ENCODE measurements at places on chromosomes 2 and 18. TPM values are rescaled to one million over a fixed set of nuclear protein-coding genes. Genes with fewer than 3 reads are reported as not detected.

Gene ALPI
- not detected for total RNA-seq

Gene LGALSL
- total RNA-seq, result 11.0 TPM

Gene CNDP1
- not detected for total RNA-seq

Gene SERPINB13
- not detected for total RNA-seq

Gene MBP
- total RNA-seq, result 15.9 TPM

Gene SULT1C2
- total RNA-seq, result 0.39 TPM

Gene TANC1
- total RNA-seq, result 7.9 TPM

Gene GALNT3
- not detected for total RNA-seq

Gene LOXHD1
- not detected for total RNA-seq

Gene SLC38A11
- total RNA-seq, result 0.02 TPM

Gene CCDC121
- total RNA-seq, result 3.4 TPM

Gene SP140
- total RNA-seq, result not detected

Gene RAB6C
- total RNA-seq, result not detected

Gene GULP1
- 26.7 TPM for total RNA-seq

Gene MRPL44
- 41.6 TPM for total RNA-seq

Gene DOK6
- not detected for total RNA-seq

Gene ITSN2
- 21.2 TPM for total RNA-seq

Gene MSTN
- total RNA-seq, result not detected

Gene PXDN
- total RNA-seq, result 11.5 TPM

Gene RPRM
- total RNA-seq, result 0.05 TPM

Gene CCDC142
- total RNA-seq, result 12.0 TPM

Gene ADAM17
- 41.2 TPM for total RNA-seq

Gene LDLRAD4
- total RNA-seq, result 2.8 TPM

Gene TXNDC9
- 41.4 TPM for total RNA-seq

Gene ZNF385B
- total RNA-seq, result 0.10 TPM

Gene OXER1
- total RNA-seq, result not detected
